ENCODE measurements at places on chromosomes 5 and 9.

DNA sequence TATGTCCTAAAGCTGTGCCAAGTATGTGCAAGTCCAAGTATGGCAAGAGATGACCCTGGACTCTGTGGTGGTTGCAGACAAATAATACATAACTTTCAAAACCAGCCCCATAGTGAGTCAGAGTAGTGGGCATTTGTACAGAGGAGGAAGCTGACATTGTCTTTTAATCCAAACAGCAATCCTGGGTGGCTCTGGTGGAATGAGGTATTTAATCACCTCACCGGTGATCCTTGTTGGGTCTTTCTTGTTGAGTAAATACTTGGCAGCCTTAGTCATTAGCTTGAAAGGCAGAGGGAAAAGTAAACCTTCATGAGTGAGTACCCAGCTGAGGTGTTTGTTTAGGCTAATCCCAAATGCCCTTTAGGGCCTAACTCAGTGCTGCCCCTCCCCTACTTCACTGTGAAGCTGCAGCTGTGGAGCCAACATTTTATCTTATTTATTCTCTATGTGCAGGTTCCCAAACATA, 148.7 kb upstream of the SLC12A2 start:
- no peak for DNase-seq
- no peak overlapping the region for H3K4me3 ChIP-seq

- DNase-seq = peak; percentile 86
- H3K27ac ChIP-seq = no peak overlapping the region
- H3K36me3 ChIP-seq = peaks cover 5% of the 10 kb centered on the region
Observed at GRCh38 chr9:134738869-134739659, 97.5 kb downstream of the COL5A1 start.

GRCh38 chr5:33300209-33300742, 140.5 kb upstream of the TARS1 start:
- H3K27ac ChIP-seq = peak overlapping the region; percentile 88
- DNase-seq = no peak
- H3K36me3 ChIP-seq = no peaks in the 10 kb centered on the region
- peaks cover 11% of the 10 kb centered on the region for H3K27me3 ChIP-seq

- H3K27me3 ChIP-seq = peaks cover 3% of the 10 kb centered on the region
- H3K4me3 ChIP-seq = no peak overlapping the region
- peak overlapping the region; percentile 98 for H3K27ac ChIP-seq
- no peaks in the 10 kb centered on the region for H3K36me3 ChIP-seq
- DNase-seq = peak; percentile 65
- H3K4me1 ChIP-seq = peaks cover 8% of the 10 kb centered on the region
Observed at GRCh38 chr5:43555895-43556606, 826 bp downstream of the PAIP1 start.

DNA sequence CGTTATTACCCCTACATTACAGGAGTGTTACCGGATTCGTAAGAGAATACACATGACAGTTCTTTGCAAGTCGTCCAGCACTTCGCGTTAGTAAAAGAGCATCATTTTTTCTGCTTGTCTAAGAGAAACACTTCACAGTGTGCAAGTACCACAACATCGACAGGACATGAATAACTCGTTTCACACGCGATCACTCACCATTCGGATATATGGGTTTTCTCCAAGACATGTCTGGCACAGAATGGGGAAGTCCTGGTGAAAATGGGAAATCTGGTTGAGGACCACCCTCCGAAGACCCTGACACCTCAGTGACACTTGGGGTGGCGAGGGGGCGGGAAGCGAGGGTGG, 642 bp downstream of the RBM22 start:
- H3K27me3 ChIP-seq = peaks cover 22% of the 10 kb centered on the region
- peaks cover 30% of the 10 kb centered on the region for H3K36me3 ChIP-seq
- H3K4me1 ChIP-seq = no peaks in the 10 kb centered on the region
- no peak for DNase-seq
- H3K27ac ChIP-seq = no peak overlapping the region

DNA sequence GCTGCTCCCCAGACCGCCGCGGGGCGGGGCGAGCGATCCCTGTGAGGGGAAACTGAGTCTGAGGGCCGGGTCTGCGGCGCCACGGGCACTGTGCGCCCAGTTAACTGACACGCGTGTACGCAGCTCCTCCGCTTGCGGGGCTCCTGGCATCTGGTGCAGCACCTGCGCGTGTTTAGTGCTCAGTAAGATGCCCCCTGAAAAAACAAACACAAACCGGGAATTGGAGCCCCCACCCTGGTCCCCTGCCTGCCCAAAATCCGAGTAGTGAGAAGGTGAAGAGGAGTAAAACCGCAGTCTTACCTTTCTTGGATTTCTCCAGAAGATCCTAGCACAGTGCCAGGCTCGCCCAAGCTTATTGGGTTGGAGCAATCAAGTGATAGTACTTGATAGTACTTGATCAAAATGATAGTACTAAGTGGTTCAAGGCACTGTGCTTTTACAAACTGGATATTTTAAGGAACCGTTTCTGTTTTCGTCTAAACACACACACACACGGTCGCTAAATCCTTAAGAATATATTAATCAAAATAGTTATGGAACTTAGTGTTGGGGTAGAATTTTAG, 2.7 kb upstream of the TRAF1 start:
- peaks cover 28% of the 10 kb centered on the region for H3K27me3 ChIP-seq
- peak overlapping the region; percentile 66 for H3K4me3 ChIP-seq
- H3K27ac ChIP-seq = no peak overlapping the region
